ENCODE measurements at places on chromosomes 13 and 19.

- no peak for DNase-seq
Measured at GRCh38 chr13:98957731-98958442, 20.0 kb downstream of the DOCK9 start.

DNA sequence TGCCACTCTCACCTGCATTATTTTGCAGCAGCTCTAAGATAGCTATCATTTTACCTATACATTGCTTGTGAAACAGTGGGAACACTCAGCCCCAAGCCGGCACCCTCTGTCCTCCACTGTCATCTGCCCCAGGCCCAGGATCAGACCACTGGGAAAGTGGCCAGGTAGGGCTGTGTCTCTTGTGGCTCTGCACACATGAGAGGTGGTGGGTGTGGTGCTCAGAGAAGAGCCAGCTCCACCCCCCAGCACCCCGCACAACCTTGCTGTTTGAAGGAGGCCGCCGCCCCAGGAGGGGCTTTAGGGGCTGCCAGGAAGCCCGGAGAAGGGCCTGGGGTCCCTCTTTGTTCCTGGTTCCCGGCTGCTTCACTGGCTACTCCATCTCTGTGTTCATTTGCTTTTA lies 26.6 kb downstream of the PPP1R37 start:
- no peak for DNase-seq

DNA sequence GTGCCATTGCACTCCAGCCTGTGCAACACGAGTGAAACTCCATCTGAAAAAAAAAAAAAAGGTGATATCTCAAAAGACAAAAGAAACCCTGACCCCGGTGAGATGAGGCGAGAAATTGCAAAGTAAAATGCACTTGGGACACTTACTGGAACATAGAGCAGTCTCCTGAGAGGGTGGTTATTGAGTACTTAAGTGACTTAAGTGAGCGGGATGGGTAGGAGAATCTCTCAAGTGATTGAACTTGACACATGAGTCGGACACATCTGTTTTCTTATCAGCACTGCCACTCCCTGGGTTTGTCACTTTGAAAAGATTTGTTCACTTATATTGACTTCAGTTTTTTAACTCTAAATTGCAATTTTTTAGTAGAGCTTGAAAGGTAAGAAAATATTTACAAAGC lies 2.8 kb downstream of the ZNF429 start:
- DNase-seq, result no peak

DNA sequence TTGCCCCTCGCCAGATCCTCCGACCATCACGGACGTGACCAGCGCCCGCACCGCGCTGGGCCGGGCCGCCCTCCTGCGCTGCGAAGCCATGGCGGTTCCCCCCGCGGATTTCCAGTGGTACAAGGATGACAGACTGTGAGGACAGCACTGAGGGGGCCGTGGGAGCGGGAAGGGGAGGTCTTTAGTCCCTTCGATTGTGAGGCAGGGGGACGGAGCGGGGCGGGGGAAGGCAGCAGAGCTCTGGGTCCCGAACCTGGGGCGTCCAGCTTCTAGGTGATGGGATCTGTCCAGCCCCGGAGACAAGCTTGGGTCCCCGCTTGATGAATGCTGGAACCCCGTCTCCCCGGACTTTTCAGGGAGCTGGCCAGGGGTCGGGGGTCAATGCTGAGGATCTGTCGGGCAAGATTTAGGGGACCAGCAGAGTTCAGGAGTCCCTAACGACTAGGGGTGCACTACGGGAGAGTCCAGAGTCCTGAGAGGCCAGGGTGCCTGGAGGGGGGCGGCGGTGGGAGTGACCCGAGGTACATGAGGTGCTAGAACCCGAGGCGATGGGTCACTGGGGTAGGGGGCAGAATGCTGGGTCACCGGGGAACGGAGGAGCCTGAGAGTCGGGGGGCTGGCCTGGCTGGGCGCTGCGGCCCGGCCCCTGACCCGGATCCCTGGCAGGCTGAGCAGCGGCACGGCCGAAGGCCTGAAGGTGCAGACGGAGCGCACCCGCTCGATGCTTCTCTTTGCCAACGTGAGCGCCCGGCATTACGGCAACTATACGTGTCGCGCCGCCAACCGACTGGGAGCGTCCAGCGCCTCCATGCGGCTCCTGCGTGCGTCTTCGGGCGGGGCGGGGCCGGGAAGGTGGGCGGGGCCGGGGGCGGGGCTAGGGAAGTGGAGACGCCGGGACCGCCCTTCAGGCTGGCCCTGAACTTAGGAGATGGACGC lies 14.6 kb downstream of the VSIG10L start:
- no peak for DNase-seq

GRCh38 chr19:13840305-13841085 lies 36.4 kb upstream of the NANOS3 start:
- DNase-seq, result peak; percentile 70

DNA sequence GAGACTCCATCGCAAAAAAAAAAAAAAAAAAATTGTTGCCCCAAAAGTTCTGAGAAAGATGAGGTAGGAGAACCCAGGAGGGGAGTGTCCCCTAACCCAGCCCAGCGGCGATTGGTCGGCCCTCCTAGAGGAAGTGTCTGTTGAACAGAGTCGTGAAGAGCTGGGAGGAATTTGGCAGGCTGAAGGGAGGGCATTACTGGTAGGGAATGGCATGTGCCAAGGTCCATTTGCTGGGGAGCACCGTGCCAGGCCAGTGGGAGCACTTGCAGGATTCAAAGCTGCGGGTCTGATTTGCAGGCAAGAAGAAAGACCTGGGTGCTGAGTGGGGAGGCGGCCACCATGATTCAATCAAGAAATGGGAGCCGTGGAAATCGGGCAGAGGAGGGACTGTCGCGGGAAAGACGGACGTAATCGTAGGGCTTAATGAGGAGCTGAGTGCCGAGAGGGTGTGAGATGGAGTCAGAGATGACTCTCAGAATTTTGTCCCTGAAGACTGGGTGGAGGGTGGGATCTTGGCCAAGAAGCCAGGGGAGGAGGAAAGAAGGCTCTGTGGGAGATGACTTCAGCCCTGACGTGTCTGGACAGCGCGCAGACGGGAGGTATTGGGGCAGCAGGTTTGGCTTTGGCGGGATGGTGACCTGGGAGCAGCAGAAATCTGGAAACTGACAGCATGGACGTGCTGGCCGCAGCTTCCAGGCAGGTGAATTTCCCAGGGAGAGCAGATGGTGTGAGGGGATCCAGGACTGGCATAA lies 15.4 kb downstream of the CERS4 start:
- no peak for DNase-seq

GRCh38 chr13:107293924-107294323 lies 726.0 kb upstream of the ARGLU1 start:
- DNase-seq, result no peak

- no peak for DNase-seq
Measured at GRCh38 chr13:95920485-95920884, 132.7 kb downstream of the UGGT2 start.

- no peak for DNase-seq
Measured at GRCh38 chr19:43425567-43426392, 11.1 kb downstream of the TEX101 start.

GRCh38 chr13:93058301-93058700 lies 168.3 kb upstream of the GPC6 start:
- no peak for DNase-seq

DNA sequence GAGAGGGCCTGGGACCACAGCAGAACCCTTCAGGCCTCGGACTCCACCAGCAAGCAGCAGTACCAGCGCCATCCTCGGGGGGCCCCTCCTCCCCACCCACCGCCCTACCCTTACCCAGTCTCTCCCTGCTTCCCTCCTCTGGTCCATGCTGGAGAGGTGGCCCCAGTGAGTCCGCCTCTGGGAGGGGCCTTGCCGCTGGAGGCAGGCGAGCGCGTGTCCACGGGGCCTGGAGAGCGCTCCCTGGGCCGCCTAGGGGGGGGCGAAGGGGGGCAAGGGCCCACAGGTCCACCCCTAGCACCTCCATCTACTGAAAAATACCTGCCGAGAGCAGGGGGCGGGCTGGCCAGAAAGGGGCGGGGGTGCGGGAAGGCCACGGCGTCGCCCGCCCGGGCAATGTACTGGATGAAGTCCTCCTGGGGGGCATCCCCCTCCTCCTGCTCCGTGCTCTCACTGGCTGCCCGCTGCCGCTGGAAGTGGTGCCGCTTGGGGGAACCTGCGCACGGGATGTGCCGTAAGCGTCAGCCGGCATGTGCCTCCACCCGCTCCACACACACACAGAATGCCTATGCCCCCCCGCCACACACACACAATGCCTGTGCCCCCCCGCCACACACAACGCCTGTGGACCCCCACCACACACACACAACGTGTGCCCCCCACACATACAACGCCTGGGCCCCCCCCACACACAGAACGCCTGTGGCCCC lies 6.9 kb downstream of the CBARP start:
- DNase-seq, result no peak

DNA sequence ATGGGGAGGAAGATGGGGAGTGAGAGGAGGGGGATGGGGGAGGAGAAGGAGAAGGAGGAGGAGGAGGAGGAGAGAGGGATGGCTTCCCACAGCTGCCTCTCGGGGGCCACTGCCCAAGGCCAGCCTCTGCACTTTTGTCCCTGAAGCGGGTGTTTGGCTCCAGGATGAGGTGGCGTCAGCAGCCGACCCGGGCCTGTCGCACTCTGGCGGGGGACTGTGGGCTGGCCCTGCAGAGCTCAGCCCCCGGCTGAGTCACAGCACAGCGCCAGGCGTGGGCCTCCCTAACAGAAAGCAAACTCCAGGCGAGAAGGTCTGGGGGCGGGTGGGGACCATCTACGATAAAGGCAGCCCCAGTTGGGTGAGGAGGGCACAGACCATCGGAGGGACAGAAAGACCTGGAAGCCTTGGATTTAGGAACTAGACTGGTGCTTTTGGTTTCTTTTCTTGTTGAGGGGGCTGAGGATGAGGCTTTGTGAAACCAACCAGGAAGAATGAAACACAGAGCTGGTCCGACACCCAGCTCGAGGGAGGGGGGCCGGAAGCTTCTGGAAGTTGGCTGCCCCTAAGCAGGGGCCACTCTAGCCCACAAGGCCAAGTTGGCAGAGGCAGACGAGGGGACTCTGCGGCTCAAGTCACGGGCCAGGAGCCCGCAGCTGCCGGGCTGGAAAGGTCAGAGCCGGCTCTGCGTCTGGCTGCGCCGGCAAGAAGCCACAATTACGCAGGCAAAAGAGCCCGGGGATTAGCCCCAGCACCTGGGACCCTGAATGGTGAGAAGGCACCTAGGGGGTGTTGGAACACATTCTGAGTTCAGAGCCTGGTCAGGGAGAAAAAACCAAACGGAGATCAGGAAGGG lies 18.2 kb downstream of the LSM4 start:
- peak; percentile 73 for DNase-seq

DNA sequence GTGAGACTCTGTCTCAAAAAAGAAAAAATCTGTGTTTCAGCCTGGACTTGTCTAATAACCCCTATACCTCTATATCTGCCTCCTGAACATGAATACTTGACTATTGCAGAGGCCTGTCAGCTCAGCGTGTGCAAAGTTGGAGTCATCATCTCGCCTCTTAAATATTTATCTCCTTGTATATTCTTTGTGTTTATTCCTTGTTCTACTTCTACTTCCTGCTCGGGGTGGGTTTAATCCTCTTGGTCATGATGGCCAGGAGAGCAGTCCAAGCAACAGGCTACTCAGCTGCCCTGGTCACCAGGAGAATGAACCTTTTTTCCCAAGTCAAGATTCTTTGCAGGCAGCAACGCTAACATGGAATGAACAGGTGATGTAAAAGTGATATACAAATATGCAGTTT lies 119.1 kb downstream of the PCCA start:
- no peak for DNase-seq

GRCh38 chr13:29481603-29482002 lies 113.9 kb downstream of the SLC7A1 start:
- no peak for DNase-seq

DNA sequence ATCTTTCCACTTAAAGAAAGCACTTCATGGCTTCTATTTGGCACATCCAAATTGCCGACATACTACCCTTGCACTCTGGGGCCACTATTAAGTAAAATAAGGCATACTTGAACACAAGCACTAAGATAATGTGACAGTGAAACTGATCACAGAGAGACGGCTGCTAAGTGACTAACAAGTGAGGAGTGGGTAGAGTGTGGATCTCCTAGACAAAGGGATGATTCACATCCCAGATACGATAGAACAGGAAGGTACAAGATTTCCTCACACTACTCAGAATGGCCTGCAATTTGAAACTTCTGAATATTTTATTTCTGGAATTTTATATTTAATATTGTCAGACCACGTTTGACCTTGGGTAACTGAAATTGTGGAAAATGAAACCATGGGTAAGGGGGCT lies 1721.8 kb upstream of the SPRY2 start:
- no peak for DNase-seq

GRCh38 chr13:40143106-40143505 lies 487.6 kb downstream of the COG6 start:
- no peak for DNase-seq

- DNase-seq, result peak; percentile 62
Measured at GRCh38 chr13:46553886-46554858, 1.2 kb downstream of the LRCH1 start.

Measured in memory B cell (primary cell).